ENCODE measurements at places on chromosomes 7 and 10.

GRCh38 chr7:149284850-149285585, 23.0 kb downstream of the ZNF783 start:
- peak; percentile 99 for DNase-seq

DNA sequence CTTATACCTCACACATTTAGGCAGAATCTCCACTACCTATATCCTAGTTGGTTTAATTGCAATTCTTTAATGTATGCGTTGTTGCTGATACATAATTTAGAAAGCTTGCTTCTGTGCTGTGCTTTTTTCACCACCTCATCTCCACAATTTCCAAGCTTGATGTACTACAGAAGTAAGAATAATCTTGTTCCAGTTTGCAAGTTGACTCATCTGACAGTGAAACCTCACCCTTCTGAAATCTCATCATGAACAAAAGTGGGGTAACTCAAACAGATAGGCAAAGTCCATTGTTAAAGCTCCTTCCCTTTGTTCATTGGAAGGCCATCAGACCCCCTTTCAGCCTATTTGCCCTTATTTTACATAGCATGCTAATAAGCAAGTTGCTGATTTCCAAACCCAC, 13.6 kb downstream of the EIF4EBP2 start:
- no peak for DNase-seq

DNA sequence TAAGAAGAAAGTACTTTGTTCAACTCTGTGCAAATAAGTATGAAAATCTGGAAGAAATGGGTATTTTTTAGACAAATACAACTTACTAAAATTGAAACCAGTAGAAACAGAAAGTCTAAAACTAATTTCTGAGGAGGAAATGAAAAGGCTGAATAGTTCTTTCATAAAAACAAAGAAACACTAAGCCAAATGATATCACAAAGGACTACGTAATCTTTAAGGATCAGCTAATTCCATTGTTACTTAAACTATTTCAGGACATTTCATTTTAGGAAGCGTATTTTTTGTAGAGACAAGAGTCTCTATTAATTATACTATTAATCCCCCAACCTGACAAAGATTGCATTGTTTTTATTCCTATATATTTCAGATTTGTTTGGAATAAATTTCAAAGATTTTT, 11.2 kb upstream of the CCSER2 start:
- no peak for DNase-seq

- DNase-seq: no peak
Observed at GRCh38 chr10:122113161-122113944, 124.4 kb downstream of the TACC2 start.

GRCh38 chr7:151187409-151188251, 580 bp upstream of the ASB10 start:
- no peak for DNase-seq

DNA sequence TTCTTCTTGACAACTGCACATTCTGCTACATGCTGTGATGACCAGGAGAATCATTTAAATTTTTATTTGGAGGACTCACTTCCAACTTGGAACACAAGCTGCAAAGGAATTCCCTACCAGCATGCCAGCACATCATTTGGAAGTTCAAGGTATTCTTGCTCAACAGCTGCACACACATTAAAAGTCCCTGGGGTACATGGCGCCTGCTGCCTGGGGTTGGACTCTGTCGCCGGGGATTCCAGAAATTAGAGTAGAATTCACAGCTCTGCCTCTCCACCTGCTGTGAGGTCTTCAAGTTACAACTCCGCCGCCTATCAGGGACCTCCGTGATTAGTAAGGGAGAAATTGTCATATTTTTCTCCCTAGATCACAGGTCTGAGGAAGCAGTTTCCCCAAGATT, 1.1 kb downstream of the ZNF32 start:
- no peak for DNase-seq

DNA sequence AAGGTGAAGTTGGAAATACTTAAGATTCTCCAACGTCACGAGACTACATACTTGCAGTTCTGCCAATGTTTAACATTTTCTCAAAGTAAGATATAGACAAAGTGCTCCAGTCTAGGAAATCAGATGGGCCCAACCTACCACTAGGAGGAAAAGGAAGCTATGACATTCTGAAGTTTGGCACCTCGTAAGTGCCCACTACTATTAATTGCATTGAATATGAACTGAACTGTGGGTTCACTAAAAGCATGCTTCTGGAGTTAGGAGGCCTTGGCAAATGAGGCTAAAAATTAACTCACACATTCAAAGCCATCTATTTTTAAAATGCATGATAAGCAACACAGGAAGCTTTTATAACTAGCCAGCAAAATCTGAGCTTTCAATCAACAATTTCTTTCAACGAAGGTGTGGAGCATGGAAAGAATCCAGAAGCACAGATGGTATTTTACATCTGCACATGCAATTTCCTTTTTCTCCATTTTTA, 149.7 kb downstream of the LRRTM3 start:
- DNase-seq: no peak

DNA sequence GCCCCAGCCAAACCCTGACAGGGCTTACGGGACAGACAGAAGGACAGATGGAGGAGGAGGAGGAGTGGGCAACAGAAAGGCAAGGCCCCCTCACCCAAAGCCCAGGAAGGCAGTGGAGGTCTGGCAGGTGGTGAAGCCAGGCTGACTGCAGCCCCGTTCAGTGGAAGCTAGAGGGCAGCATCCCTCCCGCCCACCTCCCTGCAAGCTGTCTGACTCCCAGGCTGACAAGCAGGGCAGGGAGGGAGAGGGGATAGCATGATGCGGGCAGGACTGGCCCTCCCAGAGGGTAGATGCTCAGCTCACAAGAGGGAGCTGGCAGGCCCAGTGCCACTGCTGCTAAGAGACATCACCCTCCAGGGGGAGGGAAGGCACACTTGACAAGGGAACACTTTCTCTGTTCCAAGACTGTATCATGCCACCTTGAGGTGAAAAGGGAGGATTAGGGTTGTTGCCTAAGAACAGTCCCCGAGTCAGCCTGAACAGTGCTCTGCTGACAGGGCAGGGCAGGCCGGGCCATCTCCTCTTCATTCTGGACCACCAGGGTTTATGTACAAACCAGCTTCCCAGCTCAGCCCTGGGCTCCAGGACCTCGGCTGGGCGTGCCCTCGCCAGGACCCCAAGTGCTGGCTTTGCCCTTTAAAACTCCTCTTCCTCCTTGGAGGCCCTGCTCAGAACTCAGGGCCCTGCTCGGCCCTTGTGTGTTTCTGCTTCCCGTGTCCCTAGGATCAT, 61.8 kb downstream of the RASGEF1A start:
- peak; percentile 61 for DNase-seq

- no peak for DNase-seq
Observed at GRCh38 chr7:91898240-91898992, 17.9 kb upstream of the MTERF1 start.
